ENCODE measurements at places on chromosomes 1 and 21. TPM values are rescaled to one million over a fixed set of nuclear protein-coding genes. Genes with fewer than 3 reads are reported as not detected.

KMO gene
- total RNA-seq, result 0.36 TPM

FMO4 gene
- total RNA-seq, result 4.3 TPM

FCGR2B gene
- 6.4 TPM for total RNA-seq

PAPPA2 gene
- 3.9 TPM for total RNA-seq

NUDT4B gene
- 3.0 TPM for total RNA-seq

NUF2 gene
- 1.9 TPM for total RNA-seq

LCE3E gene
- not detected for total RNA-seq

COPA gene
- total RNA-seq, result 93.8 TPM

SPATA17 gene
- 1.1 TPM for total RNA-seq

LYPD8 gene
- total RNA-seq, result 1.1 TPM

SPRR5 gene
- total RNA-seq, result not detected

CLCA2 gene
- total RNA-seq, result not detected

RXRG gene
- 1.6 TPM for total RNA-seq

GNAT2 gene
- total RNA-seq, result not detected

PPM1J gene
- 1.4 TPM for total RNA-seq

CLDN14 gene
- not detected for total RNA-seq

DNAJC28 gene
- total RNA-seq, result 3.0 TPM

ILDR2 gene
- total RNA-seq, result 7.1 TPM

FCRL6 gene
- not detected for total RNA-seq

KLHDC9 gene
- 11.8 TPM for total RNA-seq

IQGAP3 gene
- 0.81 TPM for total RNA-seq

VWA5B1 gene
- not detected for total RNA-seq

ARMH1 gene
- 1.1 TPM for total RNA-seq

CCDC27 gene
- not detected for total RNA-seq

GALE gene
- total RNA-seq, result 9.8 TPM

ITPKB gene
- total RNA-seq, result 80.9 TPM

UBE2U gene
- total RNA-seq, result not detected

OR10J1 gene
- total RNA-seq, result not detected

S100A14 gene
- 0.82 TPM for total RNA-seq

AMY1B gene
- not detected for total RNA-seq

RHOU gene
- total RNA-seq, result 24.6 TPM

KCNK1 gene
- 0.95 TPM for total RNA-seq

GPR153 gene
- 11.4 TPM for total RNA-seq

RYR2 gene
- 22.0 TPM for total RNA-seq

PTCH2 gene
- 2.8 TPM for total RNA-seq

RABGGTB gene
- 33.2 TPM for total RNA-seq

MRTO4 gene
- total RNA-seq, result 21.3 TPM

IFNLR1 gene
- total RNA-seq, result 0.28 TPM

C1orf94 gene
- not detected for total RNA-seq

HLX gene
- total RNA-seq, result 53.5 TPM

CD1E gene
- not detected for total RNA-seq
